ENCODE measurements at places on chromosomes 2 and 18.

GRCh38 chr2:3149441-3150217 is 228.0 kb downstream of the EIPR1 start:
- no peak for DNase-seq

GRCh38 chr2:109494351-109494750 is 119.4 kb downstream of the SEPTIN10 start:
- no peak for DNase-seq

DNA sequence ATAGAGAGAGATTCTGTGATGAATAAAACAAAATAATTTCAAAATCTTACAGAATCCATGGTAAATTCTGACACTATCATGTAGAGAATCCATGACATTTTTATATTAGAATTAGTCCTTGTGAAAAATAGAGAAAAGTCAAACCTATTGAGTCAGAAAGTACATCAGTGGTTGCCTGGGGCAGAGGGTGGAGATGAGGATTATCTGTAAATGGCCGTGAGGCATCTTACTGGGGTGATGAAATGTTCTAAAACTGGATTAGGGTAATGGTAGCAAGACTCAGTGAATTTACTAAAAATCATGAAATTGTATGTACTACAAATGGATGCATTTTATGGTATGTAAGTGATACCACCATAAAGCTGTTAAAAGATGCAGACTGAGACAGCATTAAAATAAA is 323.1 kb downstream of the SLC8A1 start:
- DNase-seq, result no peak

- DNase-seq, result no peak
These were observed 31.3 kb upstream of the SLC25A52 start for GRCh38 chr18:31791817-31792579.

GRCh38 chr2:224556381-224556780 is 28.8 kb downstream of the CUL3 start:
- DNase-seq, result no peak

DNA sequence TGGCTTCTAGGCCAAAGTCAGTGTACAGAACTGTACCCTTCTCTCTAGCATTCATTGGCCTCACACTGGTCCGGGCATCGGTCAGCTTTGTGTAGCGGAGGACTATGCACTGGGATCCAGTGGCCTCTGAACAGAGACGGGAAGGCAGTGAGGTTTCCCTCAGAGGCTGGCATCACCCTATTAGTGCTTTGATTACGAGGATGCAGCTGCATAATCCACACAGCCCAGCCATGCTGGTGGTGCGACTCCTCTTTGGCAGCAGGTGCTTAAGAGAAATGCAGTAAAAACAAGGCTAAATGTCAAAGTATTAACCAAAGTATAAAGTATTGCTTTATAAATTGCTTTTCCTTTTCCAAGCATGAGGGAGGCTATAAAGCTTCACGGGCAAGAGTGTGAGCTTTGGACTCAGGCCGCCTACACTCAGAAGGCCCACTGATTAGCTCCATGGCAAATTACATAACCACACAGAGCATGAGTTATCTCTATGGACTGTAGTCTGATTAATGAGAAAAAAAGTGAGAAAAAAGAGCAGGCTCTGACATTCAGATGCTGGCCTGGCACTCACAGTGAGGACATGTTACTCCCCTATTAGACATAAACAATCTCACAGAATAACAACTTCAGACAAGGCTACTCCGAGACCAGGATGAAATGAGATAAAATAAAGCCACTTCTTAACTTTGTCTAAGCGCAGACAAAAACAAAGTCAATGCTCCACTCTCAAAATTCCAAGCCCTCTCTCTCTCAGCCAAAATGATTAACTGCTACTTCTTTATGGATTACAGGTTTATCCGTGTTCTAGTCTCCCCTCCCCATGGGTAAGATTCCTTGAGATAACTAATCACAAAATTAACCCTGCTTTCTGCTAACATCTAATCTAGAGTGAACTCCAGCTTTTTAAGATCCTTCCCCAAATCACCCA is 6.4 kb upstream of the CRYGC start:
- DNase-seq, result no peak

- no peak for DNase-seq
These were observed 642.6 kb downstream of the RNF144A start for GRCh38 chr2:7559791-7560190.

- no peak for DNase-seq
These were observed 211.8 kb downstream of the FAM210A start for GRCh38 chr18:13514558-13514957.

DNA sequence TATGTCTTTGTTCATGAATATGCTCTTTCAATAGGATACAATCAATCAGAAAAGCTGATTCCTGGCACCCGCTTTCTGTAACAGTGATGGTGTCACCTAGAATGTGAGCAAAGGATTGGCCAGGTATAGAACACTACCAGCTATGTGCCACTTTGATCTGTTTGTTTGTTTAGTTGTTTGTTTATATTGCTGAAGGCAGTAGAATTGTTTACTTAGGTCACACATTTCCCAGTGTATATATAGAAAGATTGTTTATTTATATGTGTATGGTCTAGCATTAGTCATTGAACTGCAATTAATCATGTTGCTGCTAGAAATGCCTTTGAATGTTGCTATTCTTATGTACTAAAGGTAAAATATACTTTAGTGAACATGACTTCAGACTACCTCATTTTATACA is 1678.6 kb upstream of the CELF4 start:
- DNase-seq, result no peak

- peak; percentile 33 for DNase-seq
These were observed 540.4 kb upstream of the DSEL start for GRCh38 chr18:68056936-68057335.

GRCh38 chr2:120298173-120298835 is 45.7 kb downstream of the RALB start:
- no peak for DNase-seq

DNA sequence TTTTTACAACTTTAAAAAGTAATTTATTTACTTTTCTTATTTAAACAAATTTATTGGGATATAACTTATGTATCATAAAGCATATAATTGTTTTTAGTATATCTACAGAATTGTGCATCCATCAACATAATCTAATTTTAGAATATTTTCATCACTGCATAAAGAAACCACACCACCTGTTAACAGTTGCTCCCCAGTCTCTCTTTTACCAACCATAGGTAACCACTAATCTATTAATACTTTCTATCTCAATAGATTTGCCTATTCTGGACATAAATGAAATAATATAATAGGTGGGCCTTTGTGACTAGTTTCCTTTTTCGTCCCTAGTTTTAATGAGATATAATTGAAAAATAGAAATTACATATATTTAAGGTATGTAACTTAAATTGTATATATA is 90.6 kb downstream of the ADAM23 start:
- no peak for DNase-seq

- DNase-seq, result no peak
These were observed 12.7 kb downstream of the CATIP start for GRCh38 chr2:218369330-218369729.

- DNase-seq, result no peak
These were observed 87.0 kb upstream of the REV1 start for GRCh38 chr2:99576775-99577174.

GRCh38 chr18:79680100-79680879 is 687 bp downstream of the CTDP1 start:
- DNase-seq, result no peak

DNA sequence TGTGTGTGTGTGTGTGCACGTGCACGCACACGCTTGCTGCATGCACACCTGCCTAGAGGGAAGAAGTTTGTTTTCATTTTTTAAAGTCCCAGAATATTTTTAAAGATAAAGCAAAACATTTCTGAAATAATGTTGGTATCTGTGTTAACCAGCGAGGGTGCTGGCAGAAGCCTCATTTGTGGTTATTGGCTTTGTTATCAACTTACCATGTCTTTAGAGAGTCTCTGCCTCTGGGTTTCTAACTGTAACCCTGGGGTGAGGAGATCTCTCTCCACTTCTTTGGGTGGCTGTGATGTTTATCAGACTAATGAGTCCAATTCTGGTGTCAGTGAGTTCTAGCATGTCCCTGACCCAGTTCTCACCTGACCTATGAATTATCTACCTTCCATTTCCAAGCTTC is 927.6 kb upstream of the FANCL start:
- DNase-seq, result no peak

GRCh38 chr18:36635414-36636096 is 193.2 kb downstream of the TPGS2 start:
- DNase-seq, result no peak

GRCh38 chr2:45120546-45120945 is 111.3 kb upstream of the SIX2 start:
- no peak for DNase-seq

GRCh38 chr2:68438455-68439303 is 28.4 kb downstream of the FBXO48 start:
- DNase-seq, result no peak

DNA sequence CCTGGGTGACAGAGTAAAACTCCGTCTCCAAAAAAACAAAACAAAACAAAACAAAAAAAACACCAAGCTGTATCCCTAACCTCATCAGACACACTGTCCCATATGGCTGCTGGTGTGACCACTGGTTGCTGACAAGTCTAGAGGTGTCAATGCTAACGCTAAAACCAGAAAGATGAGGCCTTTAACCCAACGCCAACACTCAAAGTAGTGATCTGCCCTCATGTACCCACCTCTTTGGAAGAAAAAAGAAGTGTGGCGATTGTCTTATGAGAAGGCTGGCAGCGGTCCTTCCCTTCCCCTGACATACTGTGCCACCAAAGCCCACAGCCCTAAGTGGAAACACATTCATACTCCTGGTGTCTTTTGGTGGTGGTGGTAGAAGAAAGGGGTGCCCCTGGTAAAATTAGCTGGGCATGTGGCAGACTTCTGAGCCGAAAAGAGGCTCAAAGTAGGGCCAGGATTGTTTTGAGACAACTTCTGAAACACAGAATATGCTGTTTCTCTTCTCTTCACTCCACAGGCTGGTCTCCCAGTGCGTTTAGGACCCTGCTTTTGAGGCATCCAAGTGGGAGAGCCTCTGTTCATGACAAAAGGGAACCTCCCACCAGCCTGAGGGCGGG is 9.8 kb downstream of the SERTAD2 start:
- no peak for DNase-seq

GRCh38 chr2:141341444-141341843 is 789.4 kb downstream of the LRP1B start:
- peak; percentile 95 for DNase-seq

DNA sequence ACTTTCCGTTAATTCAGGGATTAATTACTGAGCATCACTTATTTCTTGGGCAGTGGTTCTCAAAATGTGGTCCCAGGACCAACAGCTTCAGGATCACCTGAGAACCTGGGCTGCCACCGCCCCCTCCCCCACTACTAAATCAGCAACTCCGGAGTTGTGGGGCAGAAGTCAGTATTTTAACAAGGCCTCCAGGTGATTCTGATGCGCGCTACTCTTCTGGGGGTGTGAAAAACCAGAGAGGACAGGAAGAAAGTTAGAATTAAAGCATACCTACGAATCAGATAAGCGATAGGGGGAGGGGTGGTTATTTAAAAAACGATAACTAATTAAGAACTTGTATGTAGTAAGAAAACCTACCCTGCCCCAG is 319 bp downstream of the ZSCAN30 start:
- no peak for DNase-seq

- DNase-seq, result no peak
These were observed 239.3 kb downstream of the GBX2 start for GRCh38 chr2:235928751-235929370.

DNA sequence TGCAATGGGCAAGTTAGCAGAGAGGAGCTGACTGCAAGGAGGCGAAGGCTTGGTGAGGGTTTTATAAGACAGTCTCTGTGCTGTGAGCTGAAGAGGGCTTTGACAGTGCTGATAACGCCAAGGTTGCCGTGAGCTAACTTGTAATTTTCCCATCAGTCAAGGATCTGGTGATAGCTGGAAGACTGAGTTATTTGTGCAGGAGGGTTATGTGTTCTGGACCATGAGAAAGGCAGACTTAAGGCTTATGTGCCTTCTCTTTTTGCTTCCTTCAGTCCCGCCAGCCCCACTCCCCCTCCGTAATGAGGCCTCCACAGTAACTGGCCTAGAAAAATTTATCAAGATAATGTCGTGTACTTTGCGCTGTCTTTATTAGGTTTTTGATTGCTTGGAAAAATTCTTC is 94.6 kb downstream of the RTP5 start:
- DNase-seq, result no peak

GRCh38 chr18:7370802-7371201 is 139.9 kb downstream of the LRRC30 start:
- DNase-seq, result no peak

- DNase-seq, result no peak
These were observed 261.7 kb upstream of the HDAC4 start for GRCh38 chr2:239662413-239663120.

- DNase-seq, result no peak
These were observed 851.6 kb upstream of the SALL3 start for GRCh38 chr18:78128004-78128403.

GRCh38 chr2:8608411-8608954 is 73.4 kb upstream of the ID2 start:
- peak; percentile 57 for DNase-seq

- DNase-seq, result no peak
These were observed 226.8 kb downstream of the MC4R start for GRCh38 chr18:60145776-60146175.

DNA sequence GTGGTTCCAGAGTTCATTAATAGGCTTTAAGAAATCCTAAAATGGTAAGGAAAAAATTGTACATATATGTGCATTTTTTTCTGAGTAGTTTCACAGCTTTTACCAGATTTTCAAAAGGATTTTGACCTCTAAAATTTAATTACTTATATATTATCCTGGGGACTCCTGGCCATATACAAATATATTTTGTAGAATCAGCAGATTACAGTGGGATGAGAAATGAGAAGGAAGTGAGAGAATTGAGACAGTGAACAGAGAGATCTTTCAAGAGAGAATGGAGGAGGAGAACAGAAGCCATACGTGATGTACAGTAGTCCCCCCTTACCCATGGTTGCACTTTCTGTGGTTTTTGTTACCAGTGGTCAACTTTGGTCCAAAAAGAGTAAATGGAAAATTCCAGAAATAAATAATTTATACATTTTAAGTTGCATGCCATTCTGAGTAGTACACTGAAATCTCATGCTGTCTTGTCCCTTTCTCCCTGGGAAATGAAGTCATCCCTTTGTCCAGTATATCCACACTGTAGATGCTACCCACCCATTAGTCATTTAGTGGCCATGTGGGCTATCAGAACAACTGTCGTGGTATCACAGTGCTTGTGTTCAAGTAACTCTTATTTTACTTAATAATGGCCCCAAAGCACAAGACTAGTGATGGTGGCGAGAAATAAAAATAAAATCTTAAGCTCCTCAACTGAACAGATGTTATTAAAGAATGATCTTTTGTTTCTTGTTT is 130.4 kb upstream of the MYO3B start:
- no peak for DNase-seq

- no peak for DNase-seq
These were observed 84.9 kb upstream of the HPCAL1 start for GRCh38 chr2:10217489-10218435.

- peak; percentile 14 for DNase-seq
These were observed 50.3 kb upstream of the GREB1L start for GRCh38 chr18:21191596-21192307.
